ENCODE measurements at places on chromosomes 16 and 17. TPM values are rescaled to one million over a fixed set of nuclear protein-coding genes. Genes with fewer than 3 reads are reported as not detected.

The ARHGAP44 gene
- 56.4 TPM for total RNA-seq

The CFAP97D1 gene
- total RNA-seq, result not detected

GRCh38 chr17:67436233-67436632, 59.2 kb downstream of the PITPNC1 start:
- peak overlapping the region; percentile 72 for H3K27ac ChIP-seq
- peaks cover 52% of the 10 kb centered on the region for H3K4me1 ChIP-seq

GRCh38 chr16:66521951-66522771, 27.8 kb downstream of the TK2 start:
- H3K36me3 ChIP-seq, result no peaks in the 10 kb centered on the region
- H3K4me3 ChIP-seq, result no peak overlapping the region
- peak overlapping the region; percentile 97 for H3K27ac ChIP-seq
- H3K4me1 ChIP-seq, result peaks cover 85% of the 10 kb centered on the region
- H3K27me3 ChIP-seq, result no peaks in the 10 kb centered on the region

GRCh38 chr17:41939044-41939692, 8.8 kb downstream of the ODAD4 start:
- no peak for DNase-seq
- no peaks in the 10 kb centered on the region for H3K36me3 ChIP-seq
- H3K4me3 ChIP-seq, result no peak overlapping the region

DNA sequence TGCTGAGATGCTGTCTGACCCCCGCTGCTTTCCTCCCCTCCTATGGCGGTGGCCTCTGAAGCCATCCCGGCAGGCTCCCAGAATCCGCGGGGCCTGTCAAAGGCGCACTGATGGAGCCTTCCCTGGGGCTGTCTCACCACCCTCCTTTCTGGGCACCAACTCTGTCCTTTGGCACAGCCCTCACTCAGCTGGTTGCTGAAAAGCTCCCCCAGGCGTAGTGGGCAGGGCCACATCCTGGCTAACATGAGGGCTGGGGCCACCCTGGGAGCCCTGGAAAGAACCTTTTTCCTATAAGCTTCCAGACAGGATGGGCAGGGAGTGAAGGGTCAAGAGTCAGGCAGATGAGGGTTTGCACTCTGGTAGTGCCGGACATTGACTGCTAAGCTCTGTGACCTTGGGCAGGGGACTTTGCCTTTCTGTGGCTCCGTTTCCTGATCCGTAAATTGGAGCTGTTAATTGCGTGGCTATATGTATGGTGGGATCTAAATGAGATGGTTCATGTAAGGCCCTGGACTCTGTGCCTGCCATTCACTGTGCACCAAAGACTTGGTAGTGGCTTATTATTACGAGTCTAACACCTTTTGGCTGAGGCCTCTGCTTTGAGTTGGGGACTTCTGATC, 27.6 kb upstream of the LASP1NB start:
- peaks cover 32% of the 10 kb centered on the region for H3K36me3 ChIP-seq
- H3K27ac ChIP-seq, result peak overlapping the region; percentile 84
- H3K27me3 ChIP-seq, result no peaks in the 10 kb centered on the region
- H3K4me1 ChIP-seq, result peaks cover 88% of the 10 kb centered on the region

DNA sequence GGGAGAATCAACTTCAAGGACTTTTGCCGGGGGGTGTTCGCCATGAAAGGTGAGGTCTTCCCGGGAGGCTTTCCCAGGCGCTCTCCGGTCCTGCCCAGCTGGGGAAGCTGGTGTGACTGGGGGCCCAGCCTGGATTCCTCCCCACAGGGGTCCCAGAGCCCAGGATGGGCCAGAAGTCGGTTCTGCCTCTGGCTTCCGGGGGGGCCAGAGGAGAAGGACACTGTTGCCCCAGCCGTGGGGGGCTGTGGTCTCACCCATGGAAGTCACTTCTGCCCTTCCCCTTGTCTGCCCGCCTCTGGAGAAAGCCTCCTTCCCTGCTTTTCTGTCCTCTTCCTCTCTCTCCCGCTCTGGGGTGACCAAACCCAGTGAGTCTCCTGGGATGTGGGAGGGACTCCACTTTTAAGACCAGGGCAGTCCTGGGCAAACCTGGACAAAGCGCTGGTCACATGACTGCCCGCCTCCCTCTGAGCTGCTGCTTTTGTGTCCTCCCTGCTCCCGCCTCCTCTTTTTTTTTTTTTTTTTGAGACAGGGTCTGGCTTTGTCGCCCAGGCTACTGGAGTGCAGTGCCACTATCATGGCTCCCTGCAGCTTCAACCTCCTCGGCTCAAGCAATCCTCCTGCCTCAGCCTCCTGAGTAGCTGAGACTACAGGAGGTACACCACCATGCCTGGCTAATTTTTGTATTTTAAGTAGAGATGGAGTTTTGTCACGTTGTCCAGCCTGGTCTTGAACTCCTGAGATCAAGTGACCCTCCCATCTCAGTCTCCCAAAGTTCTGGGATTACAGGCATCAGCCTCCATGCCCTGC, 40.6 kb downstream of the RAB11FIP4 start:
- no peak for DNase-seq
- H3K27me3 ChIP-seq, result peaks cover 2% of the 10 kb centered on the region
- no peaks in the 10 kb centered on the region for H3K36me3 ChIP-seq
- H3K4me1 ChIP-seq, result peaks cover 1% of the 10 kb centered on the region
- no peak overlapping the region for H3K4me3 ChIP-seq

Measured in upper lobe of left lung (tissue), 6 donors.